Lung (tissue), 17 donors: ENCODE measurements at places on chromosomes 7 and 10.

GRCh38 chr7:97421307-97421930 lies 303.9 kb downstream of the SDHAF3 start:
- DNase-seq, result no peak

- no peak for DNase-seq
Observed at GRCh38 chr7:144777005-144777839, 58.6 kb downstream of the TPK1 start.

DNA sequence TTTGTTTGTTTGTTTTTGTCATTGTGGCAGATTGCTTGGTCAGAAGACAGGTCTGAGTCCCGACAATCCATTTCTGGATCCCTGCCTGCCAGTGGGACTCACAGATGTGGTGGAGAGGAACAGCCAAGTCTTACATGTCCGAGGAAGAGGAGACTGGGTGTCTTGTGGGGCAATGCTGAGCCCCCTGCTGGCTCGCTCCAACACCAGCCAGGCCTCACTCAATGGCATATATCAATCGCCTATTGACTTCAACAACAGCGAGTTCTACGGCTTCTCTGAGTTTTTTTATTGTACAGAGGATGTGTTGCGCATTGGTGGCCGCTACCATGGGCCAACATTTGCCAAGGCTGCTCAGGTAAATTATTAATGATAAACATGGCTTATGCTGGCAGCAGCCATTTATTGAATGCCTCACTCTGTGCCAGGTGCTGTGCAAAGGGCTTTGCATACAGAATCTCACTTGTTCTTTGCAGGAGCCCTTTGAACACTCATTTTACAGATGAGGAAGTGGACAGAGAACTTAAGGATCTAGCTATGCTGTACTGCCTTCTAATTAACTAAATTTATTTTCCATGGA lies 33.3 kb downstream of the COX15 start:
- DNase-seq, result no peak

GRCh38 chr7:504221-505111 lies 15.2 kb downstream of the PDGFA start:
- DNase-seq, result no peak

DNA sequence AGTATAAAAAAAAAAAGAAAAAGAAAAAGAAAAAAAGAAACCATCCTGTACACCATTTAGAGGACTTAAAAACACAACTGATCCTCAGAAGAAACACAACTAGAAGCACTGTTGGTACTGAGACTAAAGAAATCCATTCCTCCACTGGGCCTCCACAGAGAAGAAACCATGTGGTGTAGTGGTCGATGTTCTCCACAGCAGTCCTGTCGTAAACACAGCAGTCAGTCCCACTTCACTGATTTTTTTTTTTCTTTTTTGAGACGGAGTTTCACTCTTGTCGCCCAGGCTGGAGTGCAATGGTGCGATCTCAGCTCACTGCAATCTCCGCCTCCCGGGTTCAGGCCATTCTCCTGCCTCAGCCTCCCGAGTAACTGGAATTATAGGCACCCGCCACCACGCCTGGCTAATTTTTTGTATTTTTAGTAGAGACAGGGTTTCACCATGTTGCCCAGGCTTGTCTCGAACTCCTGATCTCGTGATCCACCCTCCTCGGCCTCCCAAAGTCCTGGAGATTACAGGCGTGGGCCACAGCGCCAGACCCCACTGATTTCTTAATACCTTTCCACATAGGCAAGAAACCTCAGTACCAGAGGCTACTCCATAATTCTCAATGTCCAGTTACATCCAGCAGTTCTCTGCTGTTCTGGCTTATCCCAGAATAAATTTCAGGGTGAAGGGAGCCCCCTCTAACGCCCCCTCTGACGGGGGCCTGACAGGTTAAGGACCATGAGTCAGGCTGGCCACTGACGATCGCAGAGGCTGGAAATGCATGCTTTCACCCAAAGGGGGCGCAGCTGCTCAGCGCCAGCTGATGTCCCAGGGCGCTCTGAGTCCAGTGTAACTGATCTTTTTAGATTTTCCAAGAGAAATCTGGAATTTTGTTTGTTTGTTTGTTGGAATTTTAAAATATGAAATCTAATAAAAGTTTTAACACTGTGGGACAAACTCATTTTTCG lies 24.8 kb upstream of the FFAR4 start:
- DNase-seq, result peak; percentile 58

- DNase-seq, result peak; percentile 63
Observed at GRCh38 chr7:55179931-55180682, 161.3 kb downstream of the EGFR start.

GRCh38 chr10:102677331-102678067 lies 33.2 kb downstream of the TRIM8 start:
- DNase-seq, result no peak

DNA sequence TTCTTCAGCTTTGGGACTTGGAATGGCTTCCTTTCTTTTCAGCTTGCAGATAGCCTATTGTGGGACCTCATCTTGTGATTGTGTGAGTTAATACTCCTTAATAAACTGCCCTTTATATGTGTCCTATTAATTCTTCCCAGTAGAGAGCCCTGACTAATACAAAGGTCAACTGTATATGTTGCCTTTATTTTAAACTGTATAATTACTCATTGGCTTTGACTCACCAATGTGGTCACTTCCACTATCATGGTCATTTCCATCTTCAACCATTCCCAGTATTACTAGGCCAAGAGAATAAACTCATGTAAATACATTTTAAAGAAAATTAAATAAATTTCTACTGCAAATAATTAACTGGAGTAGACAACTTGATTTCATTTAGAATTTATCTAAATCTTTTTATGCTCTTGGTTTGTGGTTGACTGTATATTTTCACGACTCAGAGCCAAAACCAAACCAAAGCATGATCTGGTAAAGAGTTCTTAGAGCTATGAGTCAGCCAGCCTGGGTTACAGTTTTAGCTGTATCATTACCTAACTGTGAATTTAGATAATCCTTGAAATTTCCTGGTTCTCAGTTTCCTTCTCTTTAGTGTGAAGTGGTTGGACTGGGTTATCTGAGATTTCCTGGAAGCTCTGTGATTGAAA lies 188.4 kb downstream of the PPP1R3A start:
- DNase-seq, result no peak

DNA sequence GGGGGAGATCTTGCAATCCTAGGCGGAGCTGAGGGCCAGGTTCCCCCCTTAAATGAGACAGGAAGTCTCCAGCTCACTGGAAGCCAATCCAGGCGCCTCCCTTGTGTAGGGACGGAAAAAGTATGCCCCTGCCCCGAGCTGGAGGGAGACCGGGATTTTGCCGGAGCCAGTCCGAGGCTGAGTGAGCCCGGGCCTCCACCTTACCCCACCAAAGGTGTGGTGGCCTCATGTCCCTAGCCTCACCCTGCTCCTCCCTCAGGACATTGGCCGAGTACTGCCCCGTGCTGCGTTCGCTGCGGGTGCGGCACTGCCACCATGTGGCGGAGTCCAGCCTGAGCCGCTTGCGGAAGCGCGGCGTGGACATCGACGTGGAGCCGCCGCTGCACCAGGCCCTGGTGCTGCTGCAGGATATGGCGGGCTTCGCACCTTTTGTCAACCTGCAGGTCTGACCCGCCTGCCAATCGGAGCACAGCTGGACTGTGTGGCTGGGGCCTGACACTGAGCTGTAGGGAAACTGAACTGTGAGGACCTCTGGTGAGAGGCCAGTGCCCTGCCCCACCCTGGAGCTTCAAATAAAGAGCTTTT lies 2.0 kb downstream of the FBXL15 start:
- peak; percentile 51 for DNase-seq

GRCh38 chr10:97157578-97158095 lies 28.1 kb downstream of the SLIT1 start:
- no peak for DNase-seq

DNA sequence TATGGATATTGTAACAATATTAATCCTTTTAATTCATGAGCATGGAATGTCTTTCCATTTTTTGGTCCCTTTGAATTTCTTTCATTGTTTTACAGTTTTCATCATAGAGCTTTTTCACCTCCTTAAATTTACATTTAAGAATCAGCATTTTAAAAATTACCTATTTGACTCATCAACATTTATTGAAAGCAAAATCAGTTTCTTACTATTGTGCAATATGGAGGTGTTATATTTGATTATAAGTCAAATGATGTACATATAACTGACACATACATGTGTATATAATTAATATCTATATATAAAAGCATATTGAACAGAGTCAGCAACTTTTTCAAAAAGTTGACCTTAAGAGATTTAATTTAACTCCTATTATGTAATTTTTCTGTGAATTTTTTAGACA lies 52.2 kb downstream of the SHOC2 start:
- no peak for DNase-seq

DNA sequence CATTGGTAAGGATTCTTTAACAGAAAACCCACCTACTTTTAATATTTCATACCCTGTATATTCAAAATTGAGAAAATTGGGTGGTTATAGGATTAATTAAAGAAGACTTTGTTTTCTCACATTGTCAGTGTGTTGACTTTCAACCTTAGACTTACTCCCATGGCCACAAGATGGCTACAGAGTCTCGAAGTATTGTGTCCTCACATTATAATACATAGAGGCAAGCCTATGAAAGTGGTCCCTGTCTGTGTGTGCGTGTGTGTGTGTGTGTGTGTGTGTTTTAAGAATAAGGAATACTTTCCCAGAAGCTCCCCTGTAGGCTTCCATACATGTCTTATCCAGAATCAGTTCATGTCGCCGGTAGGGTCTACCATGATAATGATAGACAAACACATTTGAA lies 180.0 kb downstream of the PHF14 start:
- DNase-seq, result no peak

- no peak for DNase-seq
Observed at GRCh38 chr7:112779667-112780066, 10.5 kb downstream of the TMEM168 start.

DNA sequence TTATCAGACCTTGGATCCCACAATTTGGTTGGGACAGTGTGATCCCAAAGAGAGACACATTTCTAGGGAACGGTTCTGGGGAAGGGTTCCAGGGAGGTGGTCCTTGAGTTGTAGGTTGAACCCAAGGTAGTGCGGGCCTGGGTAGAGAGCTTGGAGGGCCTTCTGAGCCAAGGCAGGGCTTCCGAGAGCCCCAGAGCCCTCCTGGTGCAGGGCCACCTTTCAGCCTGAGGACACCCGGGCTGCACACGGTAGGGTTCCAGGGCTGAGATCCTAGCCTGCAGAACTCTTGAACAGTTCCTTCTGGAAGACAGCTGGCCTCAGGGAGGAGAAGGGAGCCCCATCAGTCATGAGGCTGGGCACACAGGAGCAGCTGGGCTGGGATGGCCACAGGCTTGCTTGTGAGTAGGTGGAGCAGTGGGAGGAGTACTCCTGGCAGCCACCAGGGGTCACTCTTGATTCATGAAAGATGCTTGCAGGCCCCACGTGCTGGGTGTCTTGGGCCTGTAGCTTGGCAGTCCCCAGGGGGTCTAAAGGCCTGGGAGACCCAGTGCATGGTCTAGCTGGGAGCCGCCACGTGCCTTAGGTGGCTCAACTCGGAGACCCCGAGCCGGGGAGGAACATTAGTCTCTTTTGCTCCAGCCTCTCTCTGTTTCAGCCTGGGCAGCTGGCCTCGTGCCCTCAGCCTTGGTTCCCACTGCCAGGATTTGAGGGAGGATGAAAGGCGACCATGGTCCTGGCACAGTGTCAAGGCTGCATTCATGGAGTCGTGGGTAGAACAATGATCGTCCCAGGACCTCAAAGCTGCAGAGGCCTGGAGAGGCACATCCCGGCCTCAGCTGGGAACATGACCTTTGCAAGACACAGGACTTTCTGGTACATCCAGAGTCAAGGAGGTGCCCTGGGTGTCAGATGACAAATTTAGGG lies 381.6 kb downstream of the TYW1 start:
- DNase-seq, result peak; percentile 89

- peak; percentile 49 for DNase-seq
Observed at GRCh38 chr7:75565132-75565837, 73.2 kb downstream of the SPDYE5 start.

- no peak for DNase-seq
Observed at GRCh38 chr10:63375859-63376258, 89.9 kb downstream of the JMJD1C start.

DNA sequence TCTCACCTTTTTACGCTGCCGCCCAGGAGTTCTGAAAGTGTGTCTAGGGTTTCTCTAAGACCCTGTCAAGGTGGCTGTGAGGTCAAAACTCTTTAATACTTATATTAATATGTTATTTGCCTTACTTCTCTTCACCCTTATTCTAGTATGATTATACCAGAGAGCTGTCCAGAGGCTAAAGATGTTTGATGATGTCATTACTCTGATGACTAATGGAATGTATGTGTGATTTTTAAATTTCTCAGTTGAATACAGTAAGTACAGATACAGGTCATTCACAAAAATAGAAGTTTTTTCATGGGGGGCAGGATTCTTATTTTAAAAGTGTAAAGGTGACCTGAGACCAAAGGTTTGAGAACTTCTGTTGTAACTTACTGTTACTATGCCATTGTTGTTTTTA lies 150.6 kb upstream of the FOXP2 start:
- DNase-seq, result no peak

DNA sequence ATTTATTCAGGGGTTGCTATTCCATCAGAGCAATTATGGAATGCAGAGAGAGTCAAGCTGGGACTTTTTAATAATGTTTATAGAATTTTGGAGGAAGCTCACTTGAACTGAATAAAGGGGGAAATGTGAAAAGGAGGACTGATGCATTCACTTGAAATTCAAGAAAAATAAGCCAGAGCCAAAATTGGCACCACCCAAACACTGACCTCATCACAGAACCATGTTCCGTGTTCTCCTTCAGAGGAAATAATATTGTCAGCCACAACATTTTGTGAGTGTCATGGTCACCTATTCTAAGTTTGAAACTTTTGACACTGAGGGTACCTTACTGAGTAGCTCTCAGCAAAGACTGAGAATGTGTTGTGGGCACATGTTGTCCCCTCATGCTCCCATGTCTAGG lies 207.0 kb downstream of the ANK3 start:
- DNase-seq, result no peak

GRCh38 chr7:118110178-118110925 lies 73.6 kb upstream of the LSM8 start:
- DNase-seq, result no peak

DNA sequence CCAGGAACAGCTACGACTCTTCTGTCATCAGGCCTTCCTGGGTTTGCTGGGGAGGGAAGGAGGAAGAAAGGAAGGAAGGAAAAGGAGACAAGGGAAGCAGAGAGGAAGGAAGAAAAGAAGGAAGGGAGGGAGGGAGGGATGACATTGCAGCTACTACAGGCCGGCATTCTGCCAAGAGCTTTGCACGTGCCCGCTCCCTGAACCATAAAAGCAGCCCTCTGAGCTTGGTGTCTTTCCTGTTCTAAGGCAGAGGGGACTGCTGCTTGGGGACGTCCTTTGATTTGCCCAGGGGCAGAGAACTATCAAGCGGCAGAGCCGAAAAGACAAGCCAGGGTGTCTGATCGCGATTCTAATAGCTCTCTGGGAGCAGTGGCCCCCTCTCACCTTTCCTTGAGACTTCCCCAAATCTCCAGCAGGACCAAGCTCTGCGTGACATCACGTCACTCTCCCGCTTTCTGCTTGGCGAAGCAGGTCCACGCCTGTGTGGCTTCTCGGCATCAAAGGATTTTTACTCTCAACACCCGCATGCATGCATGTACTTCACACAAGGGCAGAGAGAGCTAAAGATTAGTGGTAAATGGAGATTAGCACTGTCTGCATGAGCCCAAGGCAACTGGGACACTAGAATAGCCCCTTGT lies 167.8 kb upstream of the AUTS2 start:
- DNase-seq, result peak; percentile 91

- no peak for DNase-seq
Observed at GRCh38 chr7:28988810-28989209, 30.7 kb upstream of the TRIL start.
